ENCODE measurements at places on chromosomes 7 and 10.

GRCh38 chr10:103711351-103711994, 143.9 kb downstream of the SH3PXD2A start:
- no peak for DNase-seq

DNA sequence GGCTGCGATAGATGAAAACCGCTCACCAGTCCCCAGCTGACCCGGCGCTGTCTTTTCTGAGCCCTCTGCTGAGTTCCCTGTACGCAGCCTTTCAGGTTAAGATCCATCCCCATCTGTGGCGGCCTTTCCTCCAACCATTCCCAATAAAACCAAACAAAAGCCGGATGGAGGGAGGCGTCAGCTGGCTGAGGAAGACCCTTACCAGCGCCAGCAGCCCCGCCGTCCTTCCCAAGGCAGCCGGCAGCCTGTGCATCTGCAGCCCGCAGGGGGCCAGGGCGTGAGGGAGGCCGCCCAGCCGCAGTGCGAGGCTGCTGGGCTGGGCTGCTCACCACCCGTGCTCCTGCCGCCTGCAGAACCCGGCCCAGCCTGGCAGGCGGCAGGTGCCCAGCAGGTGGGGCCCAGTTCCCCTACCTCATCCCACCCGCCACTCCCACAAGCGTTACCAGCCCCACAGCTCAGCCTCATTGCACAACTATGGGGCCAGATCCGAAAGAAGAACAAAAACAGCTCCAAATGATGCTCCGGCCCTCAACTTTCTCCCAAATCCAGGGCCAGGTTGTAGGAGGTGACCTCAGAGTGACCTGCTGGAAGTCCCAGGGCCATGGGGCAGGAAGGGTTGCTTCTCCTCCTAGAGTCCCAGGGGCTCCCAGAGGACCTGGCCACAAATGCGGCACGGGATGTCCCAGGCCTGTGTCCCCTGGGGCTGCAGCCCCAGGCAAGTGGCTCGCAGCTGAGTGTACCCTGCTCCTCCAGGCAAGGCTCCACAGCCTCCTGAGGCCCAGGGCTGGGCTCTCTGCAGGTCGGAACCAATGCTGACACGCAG, 23.8 kb downstream of the PAPOLB start:
- peak; percentile 29 for DNase-seq

DNA sequence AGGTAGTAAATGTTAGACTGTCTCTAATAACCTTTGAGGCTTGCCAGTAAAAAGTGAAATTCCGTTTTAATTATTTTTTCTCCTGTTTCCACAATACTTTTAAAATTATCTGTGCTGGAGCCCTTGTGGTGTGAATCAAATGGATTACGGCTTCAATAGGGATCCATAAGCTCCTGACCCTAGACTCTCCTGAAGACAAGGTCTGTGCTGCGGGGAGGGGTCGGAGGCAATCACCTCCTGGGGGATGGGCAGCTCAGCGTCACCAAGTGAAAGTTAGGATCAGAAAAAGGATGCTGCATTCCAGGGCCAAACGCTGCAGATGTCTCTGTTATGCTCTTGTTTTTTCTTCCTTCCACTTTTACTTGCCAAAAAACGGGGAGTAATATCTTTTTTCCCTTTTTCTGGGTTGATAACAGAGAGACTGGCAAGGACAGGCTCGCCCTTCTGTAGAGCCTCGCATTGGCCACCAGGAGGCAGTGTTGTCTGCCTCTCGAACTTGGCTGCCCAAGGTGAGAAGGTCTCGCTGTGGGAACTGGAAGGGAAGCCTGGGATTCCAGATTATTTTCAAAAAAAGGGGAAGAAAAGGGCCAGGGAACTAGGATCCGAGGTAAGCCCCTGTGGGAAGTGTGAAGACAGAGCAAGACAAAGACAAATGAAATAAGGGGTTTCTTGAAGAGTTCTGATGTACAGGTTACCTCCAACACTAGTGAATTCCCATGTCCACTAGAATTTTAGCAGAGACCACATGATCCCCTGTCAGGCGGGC, 621.9 kb downstream of the ACTR3B start:
- DNase-seq: peak; percentile 53

- DNase-seq: no peak
These were observed 83.0 kb upstream of the KAT6B start for GRCh38 chr10:74743401-74743800.

- DNase-seq: no peak
These were observed 53.3 kb downstream of the AKAP9 start for GRCh38 chr7:91993976-91994375.

- DNase-seq: no peak
These were observed 4.3 kb upstream of the GET4 start for GRCh38 chr7:871900-872537.
